ENCODE measurements at places on chromosomes 3 and 15.

DNA sequence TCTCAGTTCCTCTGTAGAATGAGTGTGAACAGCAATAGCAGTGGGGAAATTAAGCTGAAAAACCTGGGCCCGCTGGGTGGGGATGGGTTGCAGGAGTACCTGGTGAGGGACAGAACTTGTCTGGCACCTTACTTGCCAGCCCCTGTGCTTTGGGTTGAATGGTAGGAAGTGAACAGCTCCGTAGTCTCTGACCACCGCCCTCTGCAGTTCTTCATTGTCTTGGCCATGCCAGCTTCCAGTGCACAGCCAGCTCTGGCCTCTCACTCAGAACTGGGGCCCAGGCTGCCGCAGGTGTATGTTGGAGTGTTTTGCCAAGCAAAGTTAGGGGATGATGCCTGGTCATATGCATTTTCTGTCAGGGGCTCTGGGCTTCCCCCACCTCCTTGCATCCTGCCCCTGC, 14.0 kb upstream of the CHST14 start:
- DNase-seq: no peak

- DNase-seq: no peak
Observed at GRCh38 chr3:16174976-16175901, 759 bp downstream of the GALNT15 start.

GRCh38 chr3:146626403-146627122, 21.4 kb upstream of the PLSCR5 start:
- no peak for DNase-seq

- DNase-seq: no peak
Observed at GRCh38 chr3:69326855-69327300, 59.0 kb downstream of the FRMD4B start.

DNA sequence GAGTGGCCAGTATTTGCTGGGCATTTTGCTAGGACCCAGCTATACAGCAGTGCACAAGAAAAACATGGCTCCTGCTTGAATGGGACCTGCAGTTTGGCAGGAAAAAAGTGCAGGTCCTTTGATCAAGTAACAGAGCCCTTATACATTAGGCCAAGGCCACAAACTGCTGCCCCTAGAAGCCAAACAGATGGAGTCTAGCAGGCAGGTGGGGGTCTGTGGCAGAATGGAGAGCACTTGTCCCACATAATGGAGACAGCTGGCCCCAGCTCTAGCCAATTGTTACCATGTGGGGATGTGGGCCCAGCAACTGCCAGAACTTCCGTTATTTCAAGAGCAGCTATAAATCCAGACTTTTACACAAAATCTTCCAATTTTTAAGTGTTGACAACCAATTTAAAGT, 79.3 kb downstream of the SHQ1 start:
- DNase-seq: no peak

DNA sequence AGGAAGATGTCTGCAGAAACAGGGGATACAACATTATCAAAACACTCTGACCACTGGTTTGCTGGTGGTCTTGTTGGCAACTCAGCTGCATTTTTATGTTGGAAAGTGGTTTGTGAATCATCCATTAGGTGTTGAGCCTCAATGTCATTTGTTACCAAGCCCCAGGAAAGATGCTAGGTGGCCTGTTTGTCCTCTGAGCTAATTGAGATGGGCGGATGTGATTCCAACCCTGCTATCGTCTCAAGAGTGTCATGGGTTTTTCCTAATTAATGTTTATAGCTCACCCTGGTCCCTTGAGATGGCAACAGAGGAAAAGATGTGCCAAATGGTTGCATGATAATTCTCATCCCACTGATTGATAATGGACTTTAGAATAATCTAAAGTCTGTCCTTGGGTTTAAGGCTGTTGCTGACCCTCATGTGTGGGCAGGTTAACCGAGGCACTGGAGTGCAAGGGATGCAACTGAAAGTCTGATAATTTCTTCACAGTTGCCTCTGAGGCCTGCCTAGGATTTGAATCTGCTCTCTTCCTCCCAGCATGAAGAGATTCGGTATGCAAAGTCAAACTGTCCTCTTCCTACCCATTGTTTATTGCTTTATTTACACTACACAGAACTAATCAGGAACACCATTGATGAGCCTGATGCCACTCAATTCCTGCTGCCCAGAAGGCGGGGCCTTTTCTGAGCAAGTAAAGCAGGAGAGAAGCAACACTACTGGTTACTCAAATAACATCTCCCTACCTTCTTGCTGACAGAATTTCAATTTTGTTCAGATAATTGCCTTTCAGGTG, 166.2 kb upstream of the TBC1D5 start:
- DNase-seq: no peak

DNA sequence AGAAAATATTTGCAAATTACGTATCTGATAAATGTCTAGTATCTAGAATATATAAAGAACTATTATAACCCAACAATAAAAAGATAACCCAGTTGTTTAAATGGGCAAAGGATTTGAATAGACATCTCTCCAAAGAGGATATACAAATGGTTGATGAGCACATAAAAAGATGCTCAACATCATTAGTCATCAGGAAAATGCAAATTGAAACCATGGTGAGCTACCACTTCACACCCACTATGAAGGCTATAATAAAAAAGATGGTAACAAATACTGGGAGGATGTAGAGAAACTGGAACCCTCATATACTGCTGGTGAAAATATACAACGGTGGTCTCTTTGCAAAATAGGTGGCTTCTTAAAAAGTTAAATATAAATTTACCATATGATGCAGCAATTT, 28.0 kb downstream of the RAD51 start:
- no peak for DNase-seq

DNA sequence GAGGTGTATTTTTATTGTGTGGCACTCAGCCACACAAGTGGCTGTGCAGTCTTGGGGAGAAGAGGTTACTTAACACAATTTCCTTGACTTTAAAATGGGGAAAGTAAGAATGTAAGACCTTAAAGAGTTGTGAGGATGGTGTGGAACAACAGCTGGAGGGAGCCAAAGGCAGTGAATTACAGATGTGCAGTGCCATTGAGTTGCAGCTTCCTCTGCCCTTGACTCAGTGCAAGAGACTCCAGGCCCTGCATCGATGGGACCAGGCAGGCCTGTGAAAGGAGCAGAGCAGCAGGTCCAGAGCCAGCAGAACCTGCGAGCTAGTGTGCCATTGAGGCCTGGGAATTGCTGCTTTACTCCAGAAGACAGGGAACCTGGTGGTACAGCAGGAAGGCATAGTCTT, 27.2 kb downstream of the EEFSEC start:
- no peak for DNase-seq

DNA sequence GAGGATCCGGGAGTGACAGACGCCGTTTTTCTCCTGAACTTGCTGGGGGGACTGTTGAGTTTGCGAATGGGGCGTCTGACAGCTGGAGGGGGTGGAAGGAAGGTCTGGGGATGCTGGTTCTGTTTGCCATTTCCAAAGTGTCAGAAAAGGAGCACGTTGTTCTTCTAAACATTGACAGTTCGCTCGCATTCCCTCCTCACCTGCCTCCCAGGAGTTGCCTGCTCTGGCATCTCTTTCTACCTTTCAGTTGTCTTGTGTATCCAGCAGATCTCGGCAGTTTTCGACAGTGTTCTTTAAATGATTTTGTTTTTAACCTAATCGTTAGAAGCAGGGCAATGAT, 829 bp downstream of the SELENOT start:
- no peak for DNase-seq

DNA sequence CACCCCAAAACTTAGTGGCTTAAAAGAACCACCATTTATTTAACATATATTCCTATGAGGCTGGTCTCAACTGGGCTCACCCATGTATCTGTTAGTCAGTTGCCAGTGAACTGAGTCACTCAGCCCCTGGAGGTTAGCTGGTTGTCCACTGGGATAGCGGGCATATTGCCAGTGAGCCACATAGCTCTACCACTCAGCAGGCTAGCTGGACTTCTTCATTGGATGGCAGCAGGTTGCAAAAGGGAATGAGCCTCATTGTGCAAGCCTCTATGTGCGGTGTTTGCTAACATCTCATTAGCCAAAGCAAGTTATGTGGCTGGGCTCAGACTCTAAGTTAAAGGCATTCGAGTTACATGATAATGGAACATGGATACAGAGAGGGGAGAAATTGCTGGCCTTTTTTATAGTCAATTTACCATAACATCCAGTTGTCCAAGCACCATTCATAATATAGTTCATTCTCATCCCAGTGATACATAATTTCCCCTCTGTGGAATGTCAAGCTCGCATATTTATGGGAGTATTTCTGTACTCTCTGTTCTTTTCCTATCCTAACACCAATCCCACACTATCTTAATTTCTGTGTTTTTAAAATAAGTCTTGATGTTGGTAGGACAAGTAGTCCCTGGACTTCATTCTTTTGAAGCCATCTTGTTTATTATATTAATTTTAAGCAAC, 8.7 kb downstream of the BTD start:
- DNase-seq: peak; percentile 77

- no peak for DNase-seq
Observed at GRCh38 chr15:47265686-47266085, 451.6 kb upstream of the SEMA6D start.

DNA sequence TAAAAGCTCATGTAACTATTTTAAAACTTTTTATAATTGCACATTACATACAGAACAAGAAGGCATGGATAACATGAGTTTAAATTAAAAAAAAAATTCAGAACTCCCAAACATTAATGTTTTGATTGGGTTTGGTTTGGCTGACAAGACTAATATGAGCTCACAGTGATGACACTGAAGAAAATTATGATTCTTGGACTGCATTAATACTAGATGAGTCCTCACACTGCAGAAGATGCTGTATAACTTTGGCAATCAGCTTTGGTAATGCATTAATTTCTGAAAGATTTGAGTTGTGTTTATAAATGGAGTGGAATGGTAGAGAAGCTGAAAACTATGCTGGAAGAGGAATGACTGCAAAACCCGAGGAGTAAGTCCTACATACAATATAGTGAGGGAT, 358.9 kb downstream of the PLCL2 start:
- DNase-seq: peak; percentile 44

DNA sequence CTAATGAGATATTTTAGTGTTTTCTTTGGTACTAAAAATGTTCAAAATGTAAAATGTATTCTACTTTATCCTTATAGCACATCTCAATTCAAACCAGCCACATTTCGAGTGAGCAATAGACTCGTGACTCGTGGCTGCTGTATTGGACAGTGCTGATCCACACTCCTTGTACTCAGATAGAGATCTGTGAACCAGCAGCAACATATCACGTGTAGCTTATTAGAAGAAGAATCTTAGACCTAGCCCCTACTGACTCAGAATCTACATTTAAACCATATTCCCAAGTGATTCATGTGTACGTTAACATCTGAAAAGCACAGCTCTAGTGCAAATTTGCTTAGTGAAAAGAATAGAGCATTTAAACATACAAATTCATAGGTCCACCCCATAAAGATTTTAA, 130.9 kb downstream of the IL1RAP start:
- peak; percentile 36 for DNase-seq

DNA sequence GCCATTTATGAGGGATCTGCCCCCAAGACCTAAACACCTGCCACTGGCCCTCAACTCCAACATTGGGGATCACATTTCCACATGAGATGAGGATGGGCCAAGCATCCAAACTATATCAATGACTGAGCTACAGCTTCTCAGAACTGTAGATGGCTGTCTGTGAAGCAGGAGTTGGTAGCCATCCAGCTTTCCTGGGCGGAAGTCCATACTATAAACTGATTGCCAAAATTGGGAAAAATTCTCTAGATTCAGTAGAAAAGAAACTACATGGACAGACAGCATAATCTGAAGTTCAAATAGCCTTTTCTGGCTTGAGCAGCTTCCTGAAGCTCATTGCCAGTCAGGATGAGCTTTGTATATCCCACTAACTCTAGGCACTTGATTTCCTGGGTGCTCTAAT, 214.7 kb upstream of the ZBTB20 start:
- no peak for DNase-seq

- DNase-seq: no peak
Observed at GRCh38 chr3:167886690-167887089, 151.2 kb downstream of the SERPINI1 start.

DNA sequence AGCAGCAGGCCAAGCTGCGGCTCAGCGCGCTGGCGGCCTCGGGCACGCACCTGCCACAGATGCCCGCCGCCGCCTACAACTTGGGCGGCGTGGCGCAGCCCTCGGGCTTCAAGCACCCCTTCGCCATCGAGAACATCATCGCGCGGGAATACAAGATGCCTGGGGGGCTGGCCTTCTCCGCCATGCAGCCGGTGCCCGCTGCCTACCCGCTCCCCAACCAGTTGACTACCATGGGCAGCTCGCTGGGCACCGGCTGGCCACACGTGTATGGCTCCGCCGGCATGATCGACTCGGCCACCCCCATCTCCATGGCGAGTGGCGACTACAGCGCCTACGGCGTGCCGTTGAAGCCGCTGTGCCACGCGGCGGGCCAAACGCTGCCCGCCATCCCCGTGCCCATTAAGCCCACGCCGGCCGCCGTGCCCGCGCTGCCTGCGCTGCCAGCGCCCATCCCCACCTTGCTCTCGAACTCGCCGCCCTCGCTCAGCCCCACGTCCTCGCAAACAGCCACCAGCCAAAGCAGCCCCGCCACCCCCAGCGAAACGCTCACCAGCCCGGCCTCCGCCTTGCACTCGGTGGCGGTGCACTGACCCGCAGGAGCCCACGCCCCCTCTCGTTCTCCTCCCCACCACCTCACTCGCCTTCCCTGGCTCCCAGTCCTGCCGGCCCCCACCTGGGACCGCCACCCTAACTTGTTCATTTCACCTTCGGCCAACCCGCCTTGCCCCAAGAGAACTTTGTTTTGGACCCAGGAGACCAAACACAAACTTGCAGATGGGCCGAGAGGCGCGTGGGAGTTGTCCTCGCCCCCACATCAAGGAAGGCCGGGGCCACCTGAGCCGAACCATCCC, 1.5 kb downstream of the FOXB1 start:
- DNase-seq: no peak

DNA sequence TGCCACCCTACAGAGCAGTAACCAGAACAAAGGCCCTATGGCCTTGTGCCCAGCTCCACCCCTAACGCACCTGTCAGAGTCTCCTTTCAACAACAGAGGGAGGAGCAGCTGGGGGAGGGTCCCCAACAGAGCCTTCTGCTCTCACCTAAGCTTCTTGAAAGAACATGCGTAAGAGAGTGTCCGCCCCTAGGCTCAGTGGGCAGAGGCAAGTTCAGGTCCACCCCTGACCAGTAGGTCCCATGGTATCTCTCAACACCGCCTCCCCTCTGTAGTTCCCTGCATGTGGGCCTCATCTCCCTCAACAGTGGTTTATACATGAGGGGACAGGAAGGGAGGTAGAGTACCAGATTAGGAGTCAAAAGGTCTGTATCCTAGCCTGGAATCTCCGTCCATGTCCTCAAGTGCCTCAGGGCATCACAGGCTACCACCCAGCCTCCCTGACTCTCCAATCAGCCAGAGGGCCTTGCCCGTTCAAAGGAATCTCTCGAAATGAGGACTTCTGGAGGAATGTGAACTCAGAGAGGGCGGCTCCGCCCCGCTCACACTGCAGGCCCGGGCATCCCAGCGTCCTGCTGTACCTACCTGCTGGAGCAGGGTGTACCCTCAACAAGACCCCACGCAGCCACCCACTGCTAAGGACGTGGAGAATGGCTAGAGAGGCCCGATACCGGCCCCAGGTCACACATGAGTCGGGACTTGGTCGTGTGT, 680 bp downstream of the POC1A start:
- DNase-seq: peak; percentile 61
